Activated CD8-positive, alpha-beta memory T cell treated with anti-CD3 and anti-CD28 coated beads, Interleukin-2, amount 10 ng/mL, durations not matched to agents 7 days and 5 days (primary cell): ENCODE measurements at places on chromosomes 2 and 18. TPM values are rescaled to one million over a fixed set of nuclear protein-coding genes. Genes with fewer than 3 reads are reported as not detected.
A peak's percentile ranks its signal among the peaks of the same experiment; 100 is the strongest.

- peaks cover 3% of the 10 kb centered on the region for H3K36me3 ChIP-seq
- no peak overlapping the region for H3K27ac ChIP-seq
- DNase-seq = no peak
- peaks cover 13% of the 10 kb centered on the region for H3K27me3 ChIP-seq
- H3K4me3 ChIP-seq = no peak overlapping the region
These were observed 94.2 kb upstream of the SP3 start for GRCh38 chr2:174059178-174059883.

DNA sequence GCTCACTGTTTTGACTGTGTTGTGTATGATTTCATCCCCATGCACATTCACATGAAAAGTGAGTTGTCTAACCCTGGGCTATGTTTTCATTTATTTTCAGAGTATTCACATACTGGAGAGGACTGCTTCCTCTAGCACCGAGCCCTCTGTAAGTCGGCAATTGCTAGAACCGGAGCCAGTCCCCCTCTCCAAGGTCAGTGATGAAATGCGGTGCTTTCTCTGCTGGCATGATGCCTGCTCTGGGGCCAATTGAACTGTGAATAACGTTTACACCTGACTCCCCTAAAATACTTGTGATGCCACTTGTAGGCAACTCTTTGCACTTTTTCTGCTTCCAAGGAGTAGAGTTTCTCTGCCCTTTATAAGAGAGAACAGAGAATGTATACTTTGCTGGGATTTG, 126.9 kb downstream of the PRKRA start:
- H3K4me1 ChIP-seq = no peaks in the 10 kb centered on the region
- DNase-seq = no peak
- no peak overlapping the region for H3K4me3 ChIP-seq

DNA sequence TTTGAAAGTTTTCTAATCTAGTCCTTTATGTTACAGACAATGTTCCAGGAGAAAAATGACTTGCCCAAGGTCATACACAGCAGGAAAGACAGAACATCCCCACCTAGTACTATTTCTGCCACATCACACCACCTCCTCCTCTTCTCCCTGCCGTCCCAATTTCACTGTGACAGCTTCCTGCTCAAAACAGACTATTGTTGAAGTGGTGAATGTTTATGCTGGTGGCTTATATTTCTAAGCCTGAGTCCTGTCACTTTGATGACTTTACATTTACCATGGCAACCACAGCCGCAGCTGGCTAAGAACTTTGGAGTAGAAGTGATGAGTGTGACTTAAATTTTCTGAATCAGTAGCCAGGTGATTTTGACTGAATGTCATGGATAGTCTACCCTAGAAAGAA, 10.0 kb downstream of the GALNT5 start:
- no peak overlapping the region for H3K4me3 ChIP-seq
- no peaks in the 10 kb centered on the region for H3K36me3 ChIP-seq
- no peak overlapping the region for H3K27ac ChIP-seq
- DNase-seq = no peak
- no peaks in the 10 kb centered on the region for H3K27me3 ChIP-seq
- peaks cover 26% of the 10 kb centered on the region for H3K4me1 ChIP-seq

The GAL3ST2 gene
- total RNA-seq = not detected

DNA sequence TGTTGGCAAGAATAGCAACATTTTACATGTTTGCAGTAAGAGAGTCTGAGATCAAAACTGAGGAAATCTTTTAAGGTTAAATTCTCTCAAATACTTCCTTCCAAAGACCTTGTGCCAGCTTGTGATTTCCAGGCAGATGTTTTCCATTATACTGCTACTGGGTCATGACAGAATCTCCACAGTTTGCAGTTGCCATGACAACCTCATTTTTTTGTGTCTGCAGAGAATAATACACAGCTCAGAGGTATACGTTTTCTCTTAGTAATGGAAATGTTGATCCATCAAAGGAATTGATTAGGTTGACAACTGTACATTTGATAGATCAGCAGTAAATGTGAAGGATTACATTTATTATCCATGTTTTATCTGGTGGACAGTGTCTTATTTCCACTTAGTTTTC, 29.1 kb upstream of the CSRNP3 start:
- no peaks in the 10 kb centered on the region for H3K4me1 ChIP-seq
- no peak for DNase-seq
- no peaks in the 10 kb centered on the region for H3K27me3 ChIP-seq
- H3K27ac ChIP-seq = no peak overlapping the region
- H3K36me3 ChIP-seq = no peaks in the 10 kb centered on the region

GRCh38 chr2:38301969-38302702, 74.9 kb downstream of the ATL2 start:
- DNase-seq = no peak
- H3K4me3 ChIP-seq = no peak overlapping the region
- H3K27ac ChIP-seq = no peak overlapping the region

DNA sequence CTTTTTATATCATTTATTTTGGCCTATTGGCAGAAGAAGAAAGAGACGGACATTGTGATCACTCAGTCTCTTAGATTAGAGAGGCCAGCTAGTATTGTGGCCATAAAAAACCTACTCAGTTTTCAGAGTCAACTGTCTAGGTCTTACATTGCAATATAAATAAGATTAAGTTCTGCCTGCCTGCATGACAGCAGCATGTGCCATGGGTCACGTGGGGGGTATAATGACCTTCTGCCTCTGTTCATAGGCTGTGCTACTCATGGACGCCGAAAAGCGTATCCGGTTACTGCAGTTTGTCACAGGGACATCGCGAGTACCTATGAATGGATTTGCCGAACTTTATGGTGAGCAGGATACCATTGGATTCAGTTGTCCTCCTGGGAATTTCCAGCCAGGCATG, 238.5 kb downstream of the ALPK2 start:
- H3K36me3 ChIP-seq = no peaks in the 10 kb centered on the region
- H3K27ac ChIP-seq = no peak overlapping the region
- no peaks in the 10 kb centered on the region for H3K27me3 ChIP-seq

DNA sequence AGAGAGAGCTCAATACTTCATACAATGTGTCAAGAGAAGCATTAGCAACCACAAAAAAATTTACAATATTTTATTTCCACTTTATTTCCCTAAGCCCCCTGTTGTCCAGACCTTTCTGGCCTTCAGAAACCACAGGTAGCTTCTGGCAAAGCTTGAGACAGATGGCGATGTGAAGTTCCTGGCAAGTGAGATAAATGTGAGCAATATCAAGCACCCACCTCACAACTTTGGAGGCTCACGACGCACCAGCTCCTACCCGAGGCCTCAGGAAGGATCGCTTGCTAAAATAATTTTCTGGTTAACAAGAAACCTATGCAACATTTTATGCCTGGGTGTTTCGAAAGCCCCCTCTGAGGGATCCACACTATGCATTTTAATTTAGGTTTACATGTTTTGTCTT, 158.1 kb upstream of the CHAC2 start:
- no peak for DNase-seq
- no peak overlapping the region for H3K4me3 ChIP-seq
- no peak overlapping the region for H3K27ac ChIP-seq
- peaks cover 3% of the 10 kb centered on the region for H3K27me3 ChIP-seq
- H3K4me1 ChIP-seq = no peaks in the 10 kb centered on the region

DNA sequence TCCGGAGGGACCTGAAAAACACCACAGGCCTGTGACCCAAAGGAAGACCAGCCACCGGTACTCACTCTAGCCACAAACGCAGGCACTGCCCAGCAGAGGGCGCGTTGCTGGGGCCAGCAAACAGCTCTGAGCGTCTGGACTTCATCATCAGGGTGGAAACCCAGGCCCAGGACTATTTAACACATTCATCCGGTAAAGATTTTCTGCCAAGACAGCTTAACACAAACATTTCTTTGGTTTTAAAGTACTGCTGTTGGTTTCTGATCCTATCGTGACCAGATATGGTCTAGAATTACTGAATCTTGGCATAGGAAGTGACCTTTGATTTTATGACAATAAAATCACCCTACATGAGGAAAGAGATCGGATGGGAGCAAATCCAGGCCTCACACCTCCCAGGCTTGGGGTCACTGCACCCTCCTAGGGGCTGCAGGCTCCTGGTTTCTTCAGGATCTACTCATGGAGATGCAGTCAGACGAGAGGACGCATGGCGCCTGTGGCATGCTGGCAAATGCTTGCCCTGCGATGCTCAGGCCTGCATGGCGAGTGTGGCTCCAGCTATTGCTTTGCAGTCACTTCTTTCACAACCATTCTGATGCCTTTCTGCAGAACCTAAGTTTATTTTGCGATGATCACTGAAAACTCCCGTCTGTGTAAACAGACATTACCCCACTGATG, 130.4 kb downstream of the COL4A4 start:
- H3K4me3 ChIP-seq = no peak overlapping the region
- H3K4me1 ChIP-seq = peaks cover 3% of the 10 kb centered on the region
- DNase-seq = peak; percentile 45
- no peak overlapping the region for H3K27ac ChIP-seq

DNA sequence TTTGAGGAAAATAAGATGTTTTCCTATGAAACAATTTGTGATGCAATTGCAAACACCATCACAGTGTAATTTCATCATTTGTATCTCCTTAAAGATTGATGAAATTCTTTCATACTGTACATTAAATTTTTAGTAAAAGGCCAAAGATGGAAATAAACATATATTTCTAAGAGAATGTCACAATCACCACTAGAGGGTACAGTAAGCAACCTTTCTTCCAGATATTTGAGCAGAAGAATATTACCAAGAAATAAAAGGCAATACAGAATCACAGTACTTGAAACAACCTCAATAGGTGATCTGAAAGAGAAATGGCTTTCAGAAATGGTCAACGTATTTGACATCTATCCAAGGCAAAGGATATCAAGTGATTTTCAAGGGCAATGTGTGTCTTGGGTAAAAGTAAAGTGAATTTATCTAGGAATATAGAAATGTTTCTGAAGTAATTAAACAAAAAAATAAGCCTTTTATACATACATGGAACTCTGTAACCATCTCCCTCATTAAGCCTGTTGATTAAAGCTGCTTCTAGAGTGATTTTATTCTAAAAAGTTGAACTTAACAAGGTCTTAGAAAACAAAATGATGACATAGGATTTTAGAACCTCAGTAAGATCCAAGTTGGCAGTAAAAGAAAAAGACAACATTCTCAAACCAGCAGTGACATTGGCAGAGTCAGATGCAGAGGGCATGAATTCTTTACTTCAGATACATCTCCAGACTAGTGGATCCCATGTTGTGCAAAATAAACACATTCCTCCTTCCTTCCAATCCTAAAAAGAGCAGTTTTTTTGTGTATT, 90.3 kb upstream of the SESTD1 start:
- no peaks in the 10 kb centered on the region for H3K36me3 ChIP-seq
- H3K4me1 ChIP-seq = no peaks in the 10 kb centered on the region
- DNase-seq = no peak
- H3K4me3 ChIP-seq = no peak overlapping the region
- no peaks in the 10 kb centered on the region for H3K27me3 ChIP-seq
